ENCODE measurements at places on chromosomes 6 and 20.

- H3K4me1 ChIP-seq: no peaks in the 10 kb centered on the region
- no peaks in the 10 kb centered on the region for H3K36me3 ChIP-seq
- H3K27me3 ChIP-seq: no peaks in the 10 kb centered on the region
- H3K4me3 ChIP-seq: no peak overlapping the region
Measured at GRCh38 chr6:162032620-162033019, 694.9 kb downstream of the PRKN start.

DNA sequence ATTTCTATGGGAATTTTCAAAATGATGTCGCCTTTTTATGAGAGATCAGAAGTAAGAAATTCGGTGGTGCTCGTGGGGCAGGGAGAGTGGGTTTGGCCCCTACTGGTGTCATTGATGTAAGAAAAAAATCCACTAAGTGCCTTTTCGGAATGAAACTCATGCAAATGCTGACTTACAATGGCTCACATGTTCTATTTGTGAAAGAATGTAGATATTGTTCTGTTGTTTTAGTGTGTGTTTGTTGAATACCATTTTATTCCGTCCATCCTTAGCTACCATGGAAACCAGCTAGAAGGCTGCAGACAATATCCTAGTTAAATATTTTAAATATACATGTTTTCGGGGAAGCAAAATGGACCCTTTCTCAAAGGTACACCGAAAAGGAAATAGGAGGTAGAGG is 304.9 kb downstream of the TAF4 start:
- no peaks in the 10 kb centered on the region for H3K4me1 ChIP-seq
- peak; percentile 19 for DNase-seq
- no peak overlapping the region for H3K27ac ChIP-seq
- no peaks in the 10 kb centered on the region for H3K36me3 ChIP-seq
- H3K27me3 ChIP-seq: peaks cover 30% of the 10 kb centered on the region

- no peaks in the 10 kb centered on the region for H3K36me3 ChIP-seq
- DNase-seq: no peak
- H3K4me3 ChIP-seq: no peak overlapping the region
- H3K27ac ChIP-seq: no peak overlapping the region
- no peaks in the 10 kb centered on the region for H3K4me1 ChIP-seq
- H3K27me3 ChIP-seq: no peaks in the 10 kb centered on the region
Measured at GRCh38 chr6:72916906-72917305, 295.0 kb downstream of the KCNQ5 start.

DNA sequence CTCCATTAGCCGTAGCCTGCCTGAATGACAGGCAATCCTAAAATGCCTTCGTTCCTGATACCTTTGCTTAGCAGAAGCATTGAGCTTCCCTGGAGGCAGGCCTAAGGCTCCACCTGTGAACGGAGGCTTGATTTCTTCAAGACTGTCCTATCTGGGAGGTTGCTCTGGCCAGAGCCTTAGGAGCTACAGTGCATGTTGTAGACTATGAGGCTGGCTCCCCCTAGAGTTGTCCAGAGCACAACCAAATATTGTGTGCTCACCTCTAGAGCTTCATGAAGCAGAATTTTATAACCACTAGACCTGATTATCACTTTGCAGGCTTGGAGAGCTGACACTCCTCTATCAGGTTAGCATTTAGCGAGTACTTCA is 217.8 kb downstream of the MAFB start:
- H3K27ac ChIP-seq: peak overlapping the region; percentile 61
- no peaks in the 10 kb centered on the region for H3K27me3 ChIP-seq
- no peaks in the 10 kb centered on the region for H3K36me3 ChIP-seq
- H3K4me1 ChIP-seq: peaks cover 26% of the 10 kb centered on the region

GRCh38 chr6:33483678-33484077 is 29.3 kb downstream of the ZBTB9 start:
- H3K27me3 ChIP-seq: peaks cover 3% of the 10 kb centered on the region
- no peak overlapping the region for H3K27ac ChIP-seq
- no peak overlapping the region for H3K4me3 ChIP-seq
- no peaks in the 10 kb centered on the region for H3K4me1 ChIP-seq
- H3K36me3 ChIP-seq: no peaks in the 10 kb centered on the region

- H3K4me1 ChIP-seq: peaks cover 15% of the 10 kb centered on the region
- H3K27ac ChIP-seq: peak overlapping the region; percentile 74
- no peak for DNase-seq
- no peaks in the 10 kb centered on the region for H3K36me3 ChIP-seq
- no peak overlapping the region for H3K4me3 ChIP-seq
Measured at GRCh38 chr6:140980265-140980887, 1152.3 kb upstream of the GJE1 start.

GRCh38 chr20:23120936-23121750 is 35.0 kb upstream of the CD93 start:
- DNase-seq: no peak
- no peak overlapping the region for H3K4me3 ChIP-seq
- H3K27me3 ChIP-seq: no peaks in the 10 kb centered on the region
- no peaks in the 10 kb centered on the region for H3K36me3 ChIP-seq
- H3K4me1 ChIP-seq: peaks cover 66% of the 10 kb centered on the region

DNA sequence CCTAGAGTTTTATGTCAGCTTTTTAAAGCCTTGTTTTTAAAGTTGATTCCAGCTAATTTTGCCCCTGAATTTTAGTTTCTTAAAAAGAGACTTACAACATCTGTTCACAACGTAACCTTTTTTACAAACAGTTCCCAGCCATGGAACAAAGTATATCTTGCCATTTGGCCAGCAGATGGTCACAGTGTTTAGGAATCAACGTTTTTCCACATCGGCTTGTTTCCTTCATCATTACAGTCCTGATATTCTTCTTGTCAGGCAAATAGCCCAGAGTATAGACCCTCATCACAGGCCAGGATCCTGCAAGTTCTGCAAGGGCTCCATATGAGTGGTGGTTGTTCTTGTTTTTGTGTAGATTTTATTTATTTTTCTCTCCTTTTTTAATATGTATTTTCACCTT is 341.7 kb upstream of the HTR1E start:
- H3K27ac ChIP-seq: no peak overlapping the region
- H3K36me3 ChIP-seq: no peaks in the 10 kb centered on the region
- no peaks in the 10 kb centered on the region for H3K4me1 ChIP-seq
- H3K27me3 ChIP-seq: no peaks in the 10 kb centered on the region
- DNase-seq: no peak

DNA sequence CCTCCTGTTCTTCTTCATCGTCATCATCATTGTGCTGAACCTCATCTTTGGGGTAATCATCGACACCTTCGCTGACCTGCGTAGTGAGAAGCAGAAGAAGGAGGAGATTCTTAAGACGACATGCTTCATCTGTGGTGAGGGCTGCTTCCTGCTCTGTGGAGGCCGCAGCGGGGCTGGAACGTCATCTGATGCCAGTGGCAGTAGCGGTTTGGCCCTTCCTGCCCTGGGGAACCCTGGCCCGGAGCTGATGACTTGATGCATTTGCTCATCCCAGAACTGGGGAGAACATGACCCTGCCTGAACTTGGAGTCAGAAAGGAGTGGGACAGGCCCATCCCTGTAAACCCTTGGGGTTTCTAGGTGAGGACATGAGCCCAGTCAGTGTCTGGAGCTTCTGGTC is 18.7 kb downstream of the UQCC2 start:
- H3K27ac ChIP-seq: no peak overlapping the region
- DNase-seq: no peak
- H3K36me3 ChIP-seq: peaks cover 93% of the 10 kb centered on the region
- no peaks in the 10 kb centered on the region for H3K27me3 ChIP-seq
- H3K4me3 ChIP-seq: no peak overlapping the region
- H3K4me1 ChIP-seq: peaks cover 53% of the 10 kb centered on the region

DNA sequence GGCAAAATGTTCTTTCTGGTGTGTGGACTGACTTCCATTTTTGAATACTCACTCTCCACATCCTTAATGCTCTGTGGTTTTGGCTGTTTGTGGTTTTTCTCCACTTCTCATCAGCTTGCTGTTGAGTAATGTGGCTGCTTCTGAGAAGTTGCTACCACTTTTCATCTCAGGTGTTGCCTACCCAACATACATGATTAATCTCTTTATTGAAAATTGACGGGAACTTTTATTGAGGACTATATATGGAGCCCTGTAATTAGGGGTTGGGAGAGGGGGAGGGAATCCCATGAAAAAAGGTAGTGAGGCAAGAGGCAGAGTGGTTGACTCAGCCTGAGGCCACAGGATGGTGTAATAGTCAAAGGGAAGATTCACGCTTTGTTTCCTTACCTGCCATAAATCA is 17.6 kb downstream of the IL22RA2 start:
- DNase-seq: no peak
- no peaks in the 10 kb centered on the region for H3K27me3 ChIP-seq
- peaks cover 35% of the 10 kb centered on the region for H3K4me1 ChIP-seq
- H3K36me3 ChIP-seq: no peaks in the 10 kb centered on the region
- no peak overlapping the region for H3K4me3 ChIP-seq
- H3K27ac ChIP-seq: no peak overlapping the region

DNA sequence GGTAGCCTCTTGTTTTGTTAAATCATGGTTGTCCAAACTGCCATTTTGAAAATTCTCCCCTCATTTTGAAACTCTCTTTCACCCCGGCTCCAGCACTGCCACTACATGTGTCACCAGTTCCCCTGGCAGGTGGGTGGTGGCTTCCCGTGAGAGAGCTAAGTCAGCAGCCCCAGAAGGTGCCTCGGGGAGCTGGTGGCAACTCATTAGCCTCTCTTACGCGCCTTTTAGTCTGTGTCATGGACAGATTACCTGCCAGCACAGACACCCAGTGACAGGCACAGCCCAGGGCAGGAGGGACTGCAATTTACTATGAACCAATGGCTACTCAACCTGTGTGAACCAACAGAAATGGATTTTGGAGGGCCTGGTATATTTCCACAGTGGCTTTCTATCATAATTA is 147.1 kb upstream of the SASH1 start:
- H3K27ac ChIP-seq: no peak overlapping the region
- no peaks in the 10 kb centered on the region for H3K27me3 ChIP-seq
- peaks cover 30% of the 10 kb centered on the region for H3K4me1 ChIP-seq
- DNase-seq: no peak
- no peak overlapping the region for H3K4me3 ChIP-seq

DNA sequence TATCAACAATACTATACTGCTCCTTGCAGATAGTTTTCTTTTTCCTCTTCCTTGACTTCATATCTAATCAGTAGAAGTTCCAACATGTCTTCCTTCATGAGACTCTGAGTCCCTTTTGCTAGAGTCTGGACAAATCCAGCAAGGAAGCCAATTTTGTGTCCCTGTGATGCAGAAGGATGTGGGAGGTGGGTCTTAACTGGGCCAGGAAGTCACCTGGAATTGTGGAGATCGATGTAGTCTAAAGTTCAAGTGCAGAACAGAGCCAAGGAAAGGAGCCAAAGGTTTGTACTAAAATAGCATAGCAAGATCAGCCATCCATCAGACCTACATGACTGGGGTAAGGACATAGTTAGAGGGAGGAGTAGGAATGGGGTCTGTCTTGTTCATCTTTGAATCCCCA is 37.6 kb downstream of the SPTLC3 start:
- peaks cover 3% of the 10 kb centered on the region for H3K36me3 ChIP-seq
- no peaks in the 10 kb centered on the region for H3K27me3 ChIP-seq
- no peak for DNase-seq

DNA sequence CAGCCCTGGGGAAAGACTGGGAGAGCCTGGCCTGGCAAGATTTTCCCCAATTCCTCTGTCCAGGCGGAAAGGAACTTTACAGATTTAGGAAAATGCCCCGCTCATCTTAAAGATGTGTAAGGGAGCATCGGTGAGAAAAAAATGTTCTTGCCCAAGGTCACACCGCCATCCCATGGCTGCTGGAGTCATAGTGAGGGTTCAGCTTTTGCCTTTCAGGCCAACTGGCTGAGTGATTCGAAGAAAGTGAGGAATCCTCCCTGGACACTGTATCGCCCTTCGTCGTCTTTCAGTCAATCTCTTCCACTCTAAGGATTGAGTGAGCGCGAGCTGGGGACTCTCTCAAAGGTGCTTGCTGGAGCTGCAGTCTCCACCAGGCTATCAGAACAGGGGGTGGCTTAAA is 1.4 kb downstream of the WFDC2 start:
- no peaks in the 10 kb centered on the region for H3K36me3 ChIP-seq
- DNase-seq: no peak
- peaks cover 23% of the 10 kb centered on the region for H3K4me1 ChIP-seq
- peak overlapping the region; percentile 57 for H3K4me3 ChIP-seq

GRCh38 chr20:815914-816606 is 17.5 kb upstream of the FAM110A start:
- no peak for DNase-seq
- no peak overlapping the region for H3K4me3 ChIP-seq
- no peaks in the 10 kb centered on the region for H3K4me1 ChIP-seq
- no peak overlapping the region for H3K27ac ChIP-seq
- H3K36me3 ChIP-seq: no peaks in the 10 kb centered on the region
- H3K27me3 ChIP-seq: peaks cover 18% of the 10 kb centered on the region

DNA sequence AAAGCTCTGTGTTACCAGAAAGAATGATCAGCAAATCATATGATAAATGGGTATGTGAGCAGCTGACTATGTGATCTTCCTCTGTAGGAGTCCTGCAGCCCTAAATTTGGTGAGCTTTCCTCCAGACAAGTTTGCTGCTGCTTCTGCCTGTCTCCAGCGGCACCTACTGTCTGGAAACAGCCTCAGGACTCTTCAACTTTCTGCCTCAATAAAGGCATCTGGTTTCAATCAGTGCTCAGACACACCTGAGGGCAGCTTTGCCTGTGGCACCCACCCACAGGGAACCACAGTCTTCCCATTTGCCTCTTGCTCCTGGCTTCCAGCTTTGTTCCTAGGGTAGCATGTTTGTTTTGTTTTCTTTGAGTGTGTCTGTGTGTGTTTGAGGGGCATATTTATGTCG is 727.9 kb upstream of the MAN1A1 start:
- H3K27ac ChIP-seq: no peak overlapping the region
- H3K27me3 ChIP-seq: no peaks in the 10 kb centered on the region
- H3K36me3 ChIP-seq: no peaks in the 10 kb centered on the region
- no peak overlapping the region for H3K4me3 ChIP-seq
- no peak for DNase-seq

GRCh38 chr20:40525351-40525750 is 163.7 kb downstream of the MAFB start:
- no peak overlapping the region for H3K27ac ChIP-seq
- peaks cover 4% of the 10 kb centered on the region for H3K4me1 ChIP-seq
- H3K4me3 ChIP-seq: no peak overlapping the region
- H3K36me3 ChIP-seq: no peaks in the 10 kb centered on the region

GRCh38 chr6:50818673-50819072 is at the start of gene TFAP2B:
TSS of gene TFAP2B (plus strand) at chr6:50818871. CDS start at chr6:50818892, 21 bp downstream.
- DNase-seq: no peak
- H3K27ac ChIP-seq: peak within 1 kb of the TSS; percentile 89
- peaks cover 68% of the 10 kb centered on the region for H3K27me3 ChIP-seq
- peak within 1 kb of the TSS; percentile 54 for H3K4me3 ChIP-seq

- no peaks in the 10 kb centered on the region for H3K4me1 ChIP-seq
- no peak for DNase-seq
- H3K4me3 ChIP-seq: no peak overlapping the region
- no peaks in the 10 kb centered on the region for H3K36me3 ChIP-seq
Measured at GRCh38 chr20:14991023-14991422, 653.6 kb upstream of the FLRT3 start.

DNA sequence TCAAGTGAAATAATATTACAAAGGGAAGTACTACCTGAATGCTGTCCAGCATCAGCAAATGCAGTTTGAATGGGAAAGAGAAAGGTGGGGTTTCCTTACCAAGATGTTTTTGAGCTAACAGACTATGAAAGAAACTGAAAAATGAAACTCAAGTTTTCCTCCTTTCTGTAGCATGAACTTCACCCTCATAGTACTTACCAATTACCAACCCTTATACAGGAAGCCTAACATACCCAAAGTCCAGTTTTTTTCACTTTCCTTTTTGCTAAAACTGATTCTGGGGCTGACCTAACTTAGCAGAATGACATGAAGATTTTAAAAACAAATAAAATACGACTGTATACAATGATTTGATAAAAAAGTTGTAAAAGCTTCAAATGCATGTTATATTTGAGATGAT is 5.2 kb downstream of the ZNFX1 start:
- H3K36me3 ChIP-seq: peaks cover 61% of the 10 kb centered on the region
- no peak overlapping the region for H3K4me3 ChIP-seq
- peaks cover 60% of the 10 kb centered on the region for H3K4me1 ChIP-seq
- no peak for DNase-seq

All from suprapubic skin (tissue), 4 donors.